Left hindlimb (tissue), 1 donor: ENCODE measurements at places on chromosomes 12 and 14.

GRCh38 chr14:77580964-77581505 lies 35.4 kb downstream of the SPTLC2 start:
- DNase-seq: no peak

DNA sequence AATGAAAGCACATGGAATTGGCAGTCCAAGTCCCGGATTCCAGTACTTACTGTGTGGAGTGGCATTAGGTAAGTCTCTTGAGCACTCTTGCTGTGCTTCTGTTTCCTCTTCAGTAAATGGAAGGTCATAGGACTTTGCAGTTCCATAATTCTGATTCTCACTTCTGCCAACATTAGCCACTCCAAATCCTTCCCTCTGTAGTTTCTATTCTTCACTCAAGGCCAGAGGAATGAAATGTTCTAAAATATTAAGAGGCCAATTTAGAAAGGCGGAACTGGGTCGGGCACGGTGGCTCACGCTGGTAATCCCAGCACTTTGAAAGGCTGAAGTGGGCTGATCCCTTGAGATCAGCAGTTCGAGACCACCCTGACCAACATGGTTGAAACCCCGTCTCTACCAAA lies 19.8 kb upstream of the SLC5A8 start:
- DNase-seq: no peak

DNA sequence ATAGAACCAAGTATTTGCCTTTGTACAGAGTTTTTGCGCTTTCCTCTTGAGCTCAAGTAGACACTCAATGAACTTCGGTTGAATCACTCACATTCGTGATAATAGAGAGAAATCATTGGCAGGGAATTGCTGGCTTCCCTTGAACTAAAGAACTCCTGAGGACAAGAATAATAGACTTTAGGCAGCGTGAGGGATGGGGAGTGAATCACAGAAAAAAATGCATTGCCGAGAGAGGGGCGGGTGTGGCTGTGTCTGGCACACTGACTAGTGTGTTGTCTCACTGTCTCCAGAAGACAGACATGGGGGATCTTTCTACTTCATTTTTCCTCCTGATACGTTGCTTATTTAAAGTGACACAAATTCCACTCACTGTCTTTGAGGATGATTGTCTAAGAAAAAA lies 805.2 kb downstream of the BCL11B start:
- no peak for DNase-seq

- no peak for DNase-seq
Observed at GRCh38 chr14:50311337-50311971, 575 bp downstream of the L2HGDH start.

DNA sequence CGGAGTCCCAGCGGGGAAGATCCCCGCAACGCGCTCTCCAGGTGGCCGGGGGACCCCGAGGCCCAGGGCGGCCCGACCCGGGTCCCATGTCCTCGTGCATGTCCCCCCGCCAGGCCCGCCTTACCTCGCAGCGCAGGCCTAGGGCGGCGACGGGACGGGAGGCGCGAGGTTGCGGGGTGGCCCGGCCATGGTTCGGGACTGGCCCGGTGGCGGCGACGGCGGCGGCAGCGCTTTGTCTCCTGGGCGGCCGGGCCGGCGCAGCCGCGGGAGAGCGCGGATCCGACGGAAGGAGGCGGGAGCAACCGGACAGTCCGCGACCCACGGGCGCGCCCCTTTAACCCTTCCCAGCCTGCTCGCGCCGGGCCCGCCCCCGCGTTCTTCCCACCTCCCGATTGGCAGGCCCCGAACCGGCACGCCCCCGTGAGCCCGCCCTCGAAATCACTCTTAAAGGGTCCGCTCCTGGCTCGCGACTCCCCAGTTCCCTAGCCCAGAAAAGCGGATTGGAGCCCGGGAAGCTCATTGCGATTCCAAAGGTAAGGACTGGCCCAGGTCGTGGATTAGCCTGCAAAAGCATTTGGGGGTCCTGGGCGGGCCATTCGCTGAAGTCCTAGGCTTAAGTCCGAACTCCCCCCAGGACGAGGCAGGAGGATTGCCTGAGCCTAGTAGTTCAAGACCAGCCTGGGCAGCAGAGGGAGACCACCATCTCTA lies at the start of gene PHETA1:
Gene PHETA1 (minus strand): TSS at position 308 of the 708 bp plus-strand sequence. CDS start 5,668 bp downstream, outside the sequence.
- peak; percentile 94 for DNase-seq

DNA sequence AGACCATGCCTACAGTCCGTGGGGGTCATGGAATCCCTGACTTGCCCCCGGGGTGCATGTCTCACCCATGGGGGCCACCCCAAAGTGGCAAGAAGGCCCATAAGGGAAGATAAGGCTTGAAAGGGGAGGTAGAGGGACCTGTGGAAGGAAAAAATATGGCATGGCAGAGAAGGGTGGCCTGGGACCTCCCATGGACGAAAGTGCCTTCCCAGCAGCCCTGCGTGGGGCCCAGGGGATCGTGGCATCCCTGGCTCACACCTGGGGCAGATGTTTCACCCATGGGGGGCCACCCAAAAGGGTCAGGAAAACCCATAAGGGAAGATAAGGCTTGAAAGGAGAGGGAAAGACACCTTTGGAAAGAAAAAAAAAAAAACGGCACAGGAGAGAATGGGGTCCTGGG lies 264.6 kb downstream of the ALG10 start:
- DNase-seq: no peak
